ENCODE measurements at places on chromosomes 12 and 14.

- no peak for DNase-seq
Measured at GRCh38 chr12:123715195-123715594, 3.0 kb downstream of the ATP6V0A2 start.

DNA sequence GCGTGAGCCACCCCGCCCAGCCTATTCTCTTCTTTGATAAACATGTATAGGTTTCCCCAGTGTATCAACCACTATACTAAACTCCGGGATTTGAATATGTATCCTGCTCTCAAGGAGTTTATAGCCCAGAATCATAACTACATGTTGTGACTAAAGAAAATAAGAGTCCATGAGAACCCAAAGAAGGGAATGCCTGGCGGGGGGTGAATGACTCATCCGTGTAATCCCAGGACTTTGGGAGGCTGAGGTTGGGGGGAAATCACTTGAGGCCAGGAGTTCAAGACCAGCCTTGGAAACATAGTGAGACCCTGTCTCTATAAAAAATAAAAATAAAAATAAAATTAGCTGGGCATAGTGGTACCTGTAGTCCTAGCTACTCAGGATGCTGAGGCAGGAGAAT lies 57.2 kb downstream of the SIX6 start:
- no peak for DNase-seq

DNA sequence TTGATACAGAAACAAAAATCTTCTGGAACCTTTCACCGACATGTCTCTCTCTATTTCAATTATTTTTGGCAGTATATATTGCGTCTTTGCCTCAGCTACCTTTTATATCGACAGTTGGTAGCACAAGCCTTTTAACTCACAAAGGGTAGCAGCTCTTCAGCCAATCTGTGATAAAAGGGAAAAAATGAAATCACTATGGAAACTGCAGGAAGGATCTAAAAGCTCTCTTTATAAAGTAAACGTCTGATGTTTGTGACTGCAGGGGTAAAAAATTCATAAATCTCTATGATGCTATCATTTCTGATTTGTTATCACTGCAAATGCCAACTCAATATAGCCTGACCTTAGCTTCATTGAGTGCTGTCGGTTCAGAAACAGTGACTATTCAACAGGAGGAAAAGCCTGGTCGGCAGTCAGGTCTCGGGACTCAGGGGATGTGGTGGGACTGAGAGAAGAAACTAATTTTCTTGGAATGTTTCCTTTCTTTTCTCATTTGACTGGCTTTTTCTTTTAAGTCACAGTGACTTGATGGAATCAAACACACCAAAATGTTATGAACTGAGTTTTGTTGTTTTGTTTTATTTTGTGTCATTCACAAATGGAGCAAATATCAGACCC lies 5.9 kb upstream of the RMST start:
- DNase-seq, result no peak

- no peak for DNase-seq
Measured at GRCh38 chr12:112557951-112558630, 139.3 kb downstream of the PTPN11 start.

DNA sequence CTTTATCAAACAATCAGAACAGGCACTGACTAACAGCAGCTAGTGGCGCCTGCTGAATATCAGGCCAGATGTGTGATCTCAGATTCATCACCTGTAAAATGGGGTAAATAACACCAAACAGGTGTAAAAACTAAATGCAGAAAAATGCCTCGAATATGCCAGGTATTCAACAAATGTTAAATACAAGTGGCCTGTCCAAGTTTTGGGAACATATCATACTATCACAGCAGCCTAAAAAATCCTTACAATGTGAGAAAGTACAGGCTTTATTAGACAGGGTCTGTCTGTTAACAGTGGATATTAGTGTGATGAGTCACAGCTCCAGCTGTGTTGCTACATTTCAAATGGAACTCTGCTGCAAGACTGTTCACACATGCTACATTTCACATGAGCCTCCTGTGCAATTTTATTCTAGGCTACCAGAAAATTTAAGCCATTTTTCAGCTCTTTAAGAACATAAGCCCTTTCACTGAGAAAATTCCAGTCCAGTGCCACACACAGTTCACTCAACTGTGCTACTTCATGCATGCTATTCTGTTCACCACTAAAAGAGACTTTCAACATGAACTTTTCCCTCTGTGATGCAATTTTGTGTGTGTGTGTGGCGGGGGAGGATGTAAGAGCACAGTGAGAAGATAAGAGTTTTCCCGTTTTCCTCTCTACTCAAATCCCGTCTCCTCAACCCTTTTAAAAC lies 56.7 kb downstream of the MSRB3 start:
- peak; percentile 63 for DNase-seq

GRCh38 chr12:57027011-57027804 lies 10.9 kb upstream of the TAC3 start:
- no peak for DNase-seq

DNA sequence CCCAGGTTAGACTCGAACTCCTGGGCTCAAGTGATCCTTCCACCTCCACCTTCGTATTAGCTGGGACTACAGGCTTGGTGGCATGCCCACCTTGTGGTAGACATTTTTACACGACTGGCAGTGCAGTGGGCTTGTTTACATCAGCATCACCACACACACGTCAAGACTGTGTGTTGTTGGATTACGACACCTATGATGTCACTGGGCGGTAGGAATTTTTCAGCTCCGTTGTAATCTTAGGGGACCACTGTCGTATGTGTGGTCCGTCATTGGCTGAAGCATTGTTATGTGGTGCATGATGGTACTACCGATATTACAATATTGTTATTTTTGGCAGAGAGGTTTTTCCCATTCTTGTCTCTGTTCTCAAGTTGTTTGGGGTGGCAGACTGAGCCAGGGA lies 50.7 kb downstream of the TSPAN9 start:
- no peak for DNase-seq

DNA sequence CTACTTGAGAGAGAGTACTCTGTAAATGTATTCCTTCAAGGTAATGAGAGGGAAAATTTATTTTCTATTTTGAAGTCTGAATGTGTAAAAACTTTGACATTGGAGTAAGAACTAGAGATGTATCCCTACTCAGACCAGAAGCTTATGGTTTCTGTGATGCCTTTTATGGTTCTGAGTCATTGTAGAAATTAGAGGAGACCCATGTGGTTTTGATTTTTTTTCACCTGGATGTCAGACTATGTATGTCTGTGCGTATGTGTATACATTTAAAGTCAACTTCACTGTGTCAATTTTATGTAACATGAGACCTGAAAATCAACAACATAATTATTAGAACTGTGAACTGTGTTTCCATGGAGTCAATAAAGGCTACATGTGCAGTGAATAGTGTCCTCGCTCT lies 302.0 kb downstream of the TRHDE start:
- DNase-seq, result no peak

- DNase-seq, result peak; percentile 73
Measured at GRCh38 chr12:122366685-122367475, 55.6 kb downstream of the CLIP1 start.

DNA sequence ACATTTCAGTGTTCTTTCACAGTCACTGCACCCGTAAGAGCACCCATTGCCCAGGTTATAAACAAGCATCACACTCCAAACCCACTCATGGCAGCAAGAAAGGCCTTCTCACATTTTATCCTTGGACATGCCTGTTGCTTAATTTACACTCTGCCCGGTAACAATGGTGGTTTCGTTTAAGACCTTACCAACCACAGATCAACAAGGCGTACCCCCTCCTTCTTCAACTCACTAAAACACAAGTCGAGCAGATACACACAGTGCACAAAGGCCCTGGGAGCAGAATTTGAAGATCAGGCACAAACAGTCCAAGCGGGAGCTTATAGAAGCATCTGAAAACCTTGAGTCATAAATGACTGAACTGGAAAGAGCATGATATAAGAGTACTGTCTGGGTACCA lies 98.1 kb downstream of the GALC start:
- no peak for DNase-seq

- DNase-seq, result no peak
Measured at GRCh38 chr12:114864837-114865551, 181.0 kb upstream of the TBX3 start.

DNA sequence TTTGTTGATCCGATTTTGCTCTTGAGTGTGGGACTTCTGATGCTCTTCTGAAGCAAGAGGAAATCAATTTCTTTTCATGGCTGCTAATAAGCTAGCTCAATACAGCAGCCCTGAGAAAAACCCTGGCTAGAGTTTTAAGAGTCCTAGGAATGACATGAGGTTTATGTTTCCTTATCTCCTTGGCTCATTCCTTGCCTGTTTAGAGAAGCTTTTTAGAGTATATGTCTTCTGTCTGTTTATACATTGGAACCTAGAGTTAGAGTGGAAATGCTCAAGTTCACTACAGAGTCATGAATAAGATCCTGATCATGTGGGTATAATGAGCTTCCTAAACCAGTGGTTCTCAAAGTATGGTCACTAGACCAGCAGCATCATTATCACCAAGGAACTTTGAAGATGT lies 34.5 kb downstream of the SMOC1 start:
- DNase-seq, result no peak

- no peak for DNase-seq
Measured at GRCh38 chr12:11732715-11733114, 83.2 kb downstream of the ETV6 start.

GRCh38 chr14:23171222-23171975 lies 12.1 kb downstream of the SLC7A8 start:
- DNase-seq, result no peak

GRCh38 chr12:122841544-122842321 lies 6.5 kb downstream of the HIP1R start:
- peak; percentile 49 for DNase-seq

GRCh38 chr12:57609781-57610553 lies 1.3 kb upstream of the ARHGEF25 start:
- no peak for DNase-seq
